Esophagus (tissue), 2 donors: ENCODE measurements at places on chromosomes 12 and 14. TPM values are rescaled to one million over a fixed set of nuclear protein-coding genes. Genes with fewer than 3 reads are reported as not detected.

Gene SLC10A1
- not detected for polyA plus RNA-seq

Gene KCNMB4
- polyA plus RNA-seq, result 0.33 TPM

Gene AICDA
- not detected for polyA plus RNA-seq

Gene ETFBKMT
- 0.84 TPM for polyA plus RNA-seq

Gene SLC48A1
- polyA plus RNA-seq, result 20.6 TPM

Gene DPPA3
- polyA plus RNA-seq, result not detected

Gene LTBR
- polyA plus RNA-seq, result 81.3 TPM

Gene NTF3
- polyA plus RNA-seq, result 1.3 TPM

Gene ZC2HC1C
- polyA plus RNA-seq, result 3.3 TPM
